ENCODE measurements at places on chromosomes 12 and 14. TPM values are rescaled to one million over a fixed set of nuclear protein-coding genes. Genes with fewer than 3 reads are reported as not detected.

DNA sequence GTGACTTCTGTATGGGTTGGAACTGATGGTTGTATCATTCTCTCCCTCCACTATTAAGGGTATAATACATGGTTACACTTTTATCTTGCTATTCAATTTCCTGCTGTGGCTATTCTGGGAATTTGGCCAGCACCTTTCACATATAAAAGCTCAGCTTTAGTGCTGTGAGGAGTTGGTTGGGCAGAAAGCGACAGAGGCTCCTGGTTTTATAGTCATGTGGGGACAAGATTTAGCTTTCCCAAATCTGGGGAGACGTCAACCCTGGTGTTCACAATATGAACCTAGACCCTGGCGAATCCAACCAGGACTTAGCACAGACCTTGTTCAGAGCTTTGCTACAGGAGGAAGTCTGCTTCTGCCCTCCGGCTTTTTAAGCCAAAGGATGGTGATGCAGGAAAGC is 36.5 kb downstream of the FOS start:
- peak; percentile 74 for DNase-seq

DNA sequence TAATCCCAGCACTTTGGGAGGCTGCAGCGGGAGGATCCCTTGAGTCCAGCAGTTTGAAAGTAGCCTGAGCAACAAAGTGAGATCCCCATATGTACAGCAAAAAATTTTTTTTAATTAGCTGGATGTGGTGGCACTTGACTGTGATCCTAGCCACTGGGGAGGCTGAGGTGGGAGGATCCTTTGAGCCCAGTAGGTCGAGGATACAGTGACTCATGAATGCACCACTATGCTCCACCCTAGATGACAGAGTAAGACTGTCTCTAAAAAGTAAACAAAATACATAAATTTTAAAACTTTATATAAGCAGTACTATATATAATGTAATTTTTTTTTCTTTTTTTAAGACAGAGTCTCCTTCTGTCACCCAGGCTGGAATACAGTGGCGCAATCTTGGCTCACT is 115.4 kb downstream of the ESR2 start:
- no peak for DNase-seq

- DNase-seq: no peak
Measured at GRCh38 chr14:36843410-36843809, 181.8 kb downstream of the PAX9 start.

DNA sequence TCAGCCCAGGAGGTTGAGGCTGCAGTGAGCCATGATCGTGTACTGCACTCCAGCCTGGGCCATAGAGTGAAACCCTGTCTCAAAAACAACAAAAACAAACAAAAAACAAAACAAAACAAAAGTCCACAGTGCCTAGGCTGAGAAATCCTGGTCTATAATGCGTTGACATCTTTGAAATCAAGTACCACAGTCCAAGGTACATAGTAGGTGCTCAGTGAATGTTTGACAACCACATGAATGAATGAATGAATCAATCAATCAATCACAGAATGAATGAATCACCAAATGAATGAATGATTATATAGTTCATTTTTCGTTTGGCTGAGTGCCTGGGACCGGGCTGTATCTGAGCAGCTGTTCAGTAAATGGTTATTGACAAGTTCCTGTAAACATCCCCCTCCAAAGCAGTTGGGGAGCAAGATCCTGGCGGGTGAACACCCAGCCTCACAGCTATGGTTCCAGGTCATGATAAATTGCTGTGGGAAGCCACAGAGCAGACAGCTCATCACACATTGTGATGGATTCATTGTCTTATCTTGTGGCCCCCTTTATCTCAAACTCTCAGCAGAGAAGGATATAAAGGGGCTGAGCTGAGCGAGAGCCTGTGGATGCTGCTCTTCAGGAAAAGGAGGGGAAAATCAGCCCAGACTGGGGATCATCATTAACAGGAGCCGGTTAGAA is 30.4 kb upstream of the IFT81 start:
- DNase-seq: no peak

- peak; percentile 83 for DNase-seq
Measured at GRCh38 chr14:54108481-54109471, 152.2 kb upstream of the BMP4 start.

DNA sequence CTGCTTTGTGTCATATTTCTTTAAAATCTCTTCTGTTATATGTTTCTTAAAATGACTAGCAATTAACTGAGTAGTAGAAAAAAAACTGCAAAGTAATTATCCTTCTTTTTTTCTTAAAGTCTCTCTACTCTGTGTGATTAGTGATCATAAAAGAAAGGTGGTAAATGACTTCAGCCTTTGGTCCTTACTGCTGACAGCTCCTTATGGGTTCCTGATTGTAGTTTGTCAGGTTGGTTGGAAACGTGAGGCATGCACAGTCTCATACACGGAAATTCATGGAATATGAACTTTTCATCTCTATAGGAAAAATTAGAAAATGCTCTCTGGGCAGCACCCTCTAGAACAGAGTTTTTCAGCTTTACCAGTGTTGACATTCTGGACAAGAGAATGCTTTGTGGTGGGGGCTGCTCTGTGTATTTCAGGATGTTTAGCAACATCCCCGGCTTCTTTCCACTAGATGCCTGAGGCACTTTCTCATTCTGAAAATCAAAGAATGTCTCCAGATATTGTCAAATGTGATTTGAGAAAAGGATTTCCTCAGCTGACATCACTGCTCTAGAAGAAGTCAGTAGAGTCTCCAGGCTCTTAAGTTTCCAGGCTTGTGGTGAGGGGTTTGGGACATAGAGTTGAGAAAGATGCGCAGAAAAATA is 121.0 kb downstream of the PIK3C2G start:
- DNase-seq: peak; percentile 10

GRCh38 chr14:101335061-101335661 is 226.1 kb upstream of the DIO3 start:
- DNase-seq: no peak

- peak; percentile 68 for DNase-seq
Measured at GRCh38 chr14:47040550-47040949, 389.0 kb upstream of the RPL10L start.

DNA sequence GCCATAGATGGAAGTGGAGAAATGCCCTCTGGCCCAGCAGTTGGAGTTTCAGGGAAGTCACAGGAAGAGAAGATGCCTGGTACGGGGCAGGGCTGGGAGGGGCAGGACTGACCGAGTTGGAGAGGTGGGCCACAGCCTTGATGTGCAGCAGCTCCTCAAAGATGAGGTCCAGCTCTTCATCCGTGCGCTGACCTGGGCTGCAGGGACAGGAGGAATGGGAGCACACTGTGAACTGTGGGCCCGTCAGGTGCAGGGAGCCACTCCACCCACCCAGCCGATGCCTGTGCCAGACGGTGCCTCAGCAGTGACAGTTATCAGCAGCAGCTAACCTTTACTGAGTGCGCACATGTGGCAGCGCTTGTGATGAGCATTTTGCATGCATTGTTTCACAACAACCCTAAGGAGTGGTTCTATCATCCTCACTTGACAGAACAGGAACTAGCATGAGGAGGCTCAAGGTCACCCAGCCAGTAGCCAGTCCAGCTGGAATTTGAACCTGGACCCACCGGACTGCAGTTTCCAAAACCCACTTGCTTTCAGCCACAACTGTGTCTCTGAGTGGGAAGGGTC is 8.4 kb downstream of the RAPGEF3 start:
- DNase-seq: no peak

DNA sequence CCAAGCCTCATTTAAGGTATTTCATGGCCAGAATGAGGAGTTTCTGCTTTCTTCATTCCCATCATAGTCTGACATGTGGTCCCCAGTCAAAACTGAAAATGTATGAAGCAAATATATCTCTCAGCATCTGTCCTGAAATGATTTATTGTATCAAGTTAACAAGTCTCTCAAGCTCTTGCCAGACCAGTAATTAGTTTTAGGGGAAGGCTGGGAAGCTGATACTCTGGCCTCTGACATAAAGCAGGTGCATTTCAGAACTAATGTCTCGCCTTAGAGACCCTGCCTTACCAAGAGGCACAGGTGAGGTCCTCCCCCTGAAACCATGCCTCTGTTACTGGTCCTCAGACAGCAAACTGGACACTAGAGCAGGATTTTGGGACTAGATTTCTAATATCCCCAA is 266.5 kb downstream of the SLC15A4 start:
- no peak for DNase-seq

- no peak for DNase-seq
Measured at GRCh38 chr12:15933751-15934150, 22.6 kb downstream of the DERA start.

DNA sequence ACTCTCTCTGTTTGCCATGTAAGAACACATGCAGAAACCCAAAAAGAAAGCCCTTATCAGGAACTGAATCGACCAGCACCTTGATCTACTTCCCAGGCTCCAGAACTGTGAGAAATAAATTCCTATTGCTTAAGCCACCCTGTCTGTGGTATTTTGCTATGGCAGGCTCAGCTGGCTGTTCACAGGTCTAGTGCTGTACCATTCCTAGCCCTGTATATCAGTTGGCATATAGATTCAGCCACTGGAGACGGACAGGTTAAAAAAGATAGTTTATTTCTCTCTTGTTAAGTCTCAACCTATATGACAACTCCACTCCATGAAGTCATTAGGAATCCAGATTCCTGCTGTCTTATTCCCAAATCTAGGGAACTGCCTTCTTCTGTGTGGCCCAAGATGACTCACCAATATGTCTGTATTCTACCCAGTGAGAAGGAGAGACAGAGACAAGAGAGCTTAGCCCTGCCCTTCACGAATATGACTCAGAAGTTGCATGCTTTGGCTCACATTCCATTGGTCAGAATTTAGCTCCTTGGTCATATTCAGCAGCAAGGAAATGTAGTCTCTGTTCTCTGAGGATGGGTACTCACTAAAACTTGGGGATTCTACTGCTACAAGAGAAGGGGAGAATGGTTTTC is 57.0 kb downstream of the PLEKHG7 start:
- DNase-seq: peak; percentile 90

GRCh38 chr12:105590571-105590970 is 260.1 kb downstream of the C12orf75 start:
- DNase-seq: no peak

GRCh38 chr12:50598321-50598862 is 93.6 kb downstream of the DIP2B start:
- no peak for DNase-seq

DNA sequence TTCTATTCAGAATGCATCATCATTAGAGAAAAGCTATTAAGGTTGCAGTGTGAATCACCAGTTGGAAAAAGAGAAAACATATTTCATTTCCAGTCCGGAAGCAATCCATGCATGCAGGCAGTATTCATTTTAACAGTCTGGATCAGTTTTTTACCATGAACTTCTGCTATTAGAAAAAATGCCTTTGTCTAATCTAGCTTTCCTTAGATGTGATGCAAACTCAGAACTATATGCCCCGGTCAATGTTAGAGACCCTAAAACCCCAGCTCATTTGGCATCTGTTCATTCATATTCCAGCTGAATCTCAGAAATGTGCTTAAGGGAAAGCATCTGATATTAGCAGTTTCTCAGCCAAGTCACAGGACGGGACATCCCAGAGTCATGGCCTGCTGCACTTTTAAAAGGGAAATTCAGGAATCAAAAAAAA is 8.5 kb downstream of the IRAK3 start:
- DNase-seq: no peak

DNA sequence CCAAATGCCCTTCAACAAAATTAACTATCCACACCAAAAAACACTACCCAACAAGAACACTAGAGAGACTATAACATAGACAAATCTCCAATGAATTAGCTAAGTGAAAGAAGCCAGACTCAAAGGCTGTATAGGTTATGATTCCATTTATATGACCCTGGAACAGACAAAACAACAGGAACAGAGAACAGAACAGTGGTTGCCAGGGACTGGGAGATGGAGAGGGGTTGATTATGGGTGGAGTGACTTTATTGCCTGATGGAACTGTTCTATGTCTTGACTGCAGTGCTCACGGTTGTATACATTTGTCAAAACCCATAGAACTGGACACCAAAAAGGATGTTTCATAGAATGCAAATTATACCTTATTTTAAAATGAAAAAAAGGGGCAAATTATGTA is 14.9 kb downstream of the CATSPERB start:
- no peak for DNase-seq

- no peak for DNase-seq
Measured at GRCh38 chr14:68501614-68502052, 291.2 kb downstream of the ZFP36L1 start.

DNA sequence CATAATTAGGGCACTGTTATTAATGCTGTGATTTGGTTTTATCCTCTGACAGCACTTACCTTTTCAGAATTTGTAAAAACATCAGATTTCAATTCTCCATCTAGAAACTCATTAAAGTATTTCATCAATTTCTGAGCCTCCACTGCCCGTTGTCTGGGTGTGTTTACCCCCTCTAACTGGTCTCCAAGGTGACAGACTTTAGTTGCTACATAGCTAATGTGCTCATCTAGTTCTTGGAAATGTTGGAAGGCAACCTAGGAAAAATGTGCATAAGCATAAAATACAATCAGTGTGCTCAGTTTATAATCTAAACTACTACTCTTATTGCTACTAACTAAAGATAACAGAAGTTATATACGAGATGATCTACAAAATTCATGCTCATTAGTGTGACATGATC is 24.6 kb downstream of the EXOC5 start:
- DNase-seq: no peak

The CBLN3 gene
- total RNA-seq: 0.29 TPM

The IFT43 gene
- 36.7 TPM for total RNA-seq

The GZMH gene
- not detected for total RNA-seq

The USP44 gene
- total RNA-seq: not detected

The CDH24 gene
- total RNA-seq: 3.3 TPM

The PPP1R3E gene
- total RNA-seq: 2.8 TPM

The MYRFL gene
- total RNA-seq: not detected

The IL26 gene
- total RNA-seq: not detected

The HOXC9 gene
- 5.6 TPM for total RNA-seq
